ENCODE measurements at places on chromosomes 3 and 15.

GRCh38 chr15:68199340-68199739, 5.8 kb downstream of the CALML4 start:
- no peak for DNase-seq

DNA sequence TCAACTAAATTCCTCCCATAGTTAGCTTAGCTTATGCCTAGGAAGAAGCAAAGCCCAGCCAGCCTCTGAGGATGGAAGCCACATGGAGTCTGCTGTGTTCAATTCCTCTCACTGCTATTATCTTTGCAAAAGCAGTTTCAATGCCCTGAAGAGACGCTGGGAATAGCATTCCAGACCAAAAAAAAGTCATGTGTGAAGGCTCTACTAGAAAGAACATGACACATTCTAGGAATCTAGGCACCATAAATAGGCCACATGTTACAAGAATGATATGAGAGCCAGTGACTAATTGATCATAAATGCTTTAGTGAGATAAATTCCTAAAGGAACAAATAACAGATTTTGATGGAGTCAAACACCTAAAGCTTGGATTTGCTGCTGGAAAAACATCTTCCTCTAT, 800.8 kb downstream of the TUSC7 start:
- no peak for DNase-seq

DNA sequence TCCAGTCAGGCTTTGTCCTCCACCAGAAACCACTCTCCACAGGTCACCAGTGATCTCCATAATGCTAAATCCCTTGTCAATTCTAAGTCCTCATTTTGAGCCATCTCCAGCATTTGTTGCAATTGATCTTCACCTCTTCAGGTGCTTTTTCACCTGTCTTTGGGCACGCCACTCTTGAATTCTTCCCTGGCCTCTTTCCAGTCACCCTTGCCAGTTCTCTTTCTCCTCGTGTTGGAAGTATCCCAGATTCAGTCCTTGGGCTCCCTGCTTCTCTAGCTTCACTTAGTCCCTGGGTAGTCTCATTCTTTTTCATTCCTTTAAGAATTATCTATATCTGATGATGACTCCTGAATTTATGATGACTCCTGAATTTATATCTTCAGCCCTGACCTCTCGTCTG, 37.5 kb downstream of the MAPK6 start:
- no peak for DNase-seq

DNA sequence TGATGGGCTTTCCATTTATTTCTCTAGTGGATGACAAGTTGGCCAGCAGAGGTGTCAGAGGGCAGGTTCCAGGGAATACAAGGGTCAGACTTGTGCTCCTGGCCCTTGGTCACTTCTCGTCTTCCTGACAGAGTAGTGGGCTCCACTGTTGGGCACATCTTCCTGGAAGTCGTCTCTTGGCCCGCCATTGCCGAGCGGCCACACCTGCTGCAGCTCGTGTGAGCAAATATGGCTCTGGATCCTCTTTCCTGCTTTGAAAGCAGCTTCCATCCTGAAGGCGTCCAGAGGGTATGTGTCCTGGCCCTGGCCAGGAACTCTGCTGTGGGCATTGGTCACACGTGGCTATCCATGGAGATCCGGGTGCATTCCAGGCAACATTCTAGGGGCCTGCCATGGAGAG, 100.2 kb downstream of the SNRPN start:
- no peak for DNase-seq

- no peak for DNase-seq
These were observed 348.4 kb upstream of the IL12A start for GRCh38 chr3:159640225-159640624.

GRCh38 chr15:33357845-33358244, 47.1 kb downstream of the RYR3 start:
- no peak for DNase-seq

DNA sequence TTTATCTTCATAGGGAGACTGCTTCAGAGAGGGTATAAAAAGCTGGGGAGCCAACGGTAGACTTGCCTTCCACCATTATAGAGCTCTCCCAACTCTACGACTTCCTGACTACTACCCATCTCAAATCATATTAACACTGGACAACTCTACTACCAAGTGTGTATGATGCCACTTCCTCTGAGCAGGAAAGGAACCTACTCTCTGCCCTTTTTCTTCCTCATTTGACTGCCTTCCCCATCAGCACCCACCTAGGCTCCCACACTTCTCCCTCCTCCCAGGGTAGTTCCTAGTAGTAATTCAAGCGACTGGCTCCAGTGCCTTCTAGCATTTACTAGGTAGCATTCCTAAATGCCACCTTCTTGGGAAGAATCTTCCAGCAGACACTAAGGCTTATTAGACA, 24.5 kb upstream of the TBL1XR1 start:
- DNase-seq = no peak

DNA sequence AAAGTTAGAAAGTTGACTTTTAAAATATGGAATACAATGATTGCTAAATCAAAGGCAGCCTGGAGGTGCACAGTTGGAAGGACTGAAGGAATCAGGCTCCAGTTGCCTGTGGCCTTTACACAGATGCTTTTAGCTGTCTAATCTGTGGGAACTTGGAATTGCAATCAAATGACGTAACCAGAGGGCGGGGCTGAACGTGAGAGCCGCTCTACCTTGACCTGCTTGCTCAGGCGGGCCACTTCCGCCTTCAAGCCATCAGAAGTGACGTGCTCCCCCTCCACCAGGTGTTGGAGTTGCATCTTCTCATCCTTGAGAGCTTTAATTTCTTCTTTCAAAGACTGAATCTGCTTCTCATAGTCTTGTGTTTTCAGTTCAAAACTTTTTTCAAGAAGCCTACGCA, 37.7 kb upstream of the GNB5 start:
- no peak for DNase-seq

GRCh38 chr3:140051019-140051957, 116.3 kb downstream of the CLSTN2 start:
- DNase-seq = peak; percentile 3

- no peak for DNase-seq
These were observed 119.2 kb downstream of the SHQ1 start for GRCh38 chr3:72728958-72729467.

DNA sequence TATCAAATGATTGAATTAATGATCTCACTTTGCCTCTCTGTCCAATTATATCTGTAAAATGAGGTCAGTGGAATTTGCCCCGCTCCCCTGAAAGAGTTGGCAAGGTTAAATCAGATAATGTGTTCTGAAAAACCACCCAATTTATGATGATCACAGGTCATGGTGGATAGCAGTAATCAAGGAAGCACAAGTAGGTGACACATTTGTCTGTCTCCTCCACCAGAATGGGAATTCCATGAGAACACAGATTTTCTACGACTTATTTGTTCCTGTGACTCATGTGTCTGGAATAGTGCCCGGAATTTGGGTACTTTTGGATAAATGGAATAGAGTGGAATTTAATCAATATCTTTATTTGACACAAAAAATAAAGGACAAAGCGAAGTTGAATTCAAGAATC, 220.9 kb upstream of the SUCLG2 start:
- no peak for DNase-seq

DNA sequence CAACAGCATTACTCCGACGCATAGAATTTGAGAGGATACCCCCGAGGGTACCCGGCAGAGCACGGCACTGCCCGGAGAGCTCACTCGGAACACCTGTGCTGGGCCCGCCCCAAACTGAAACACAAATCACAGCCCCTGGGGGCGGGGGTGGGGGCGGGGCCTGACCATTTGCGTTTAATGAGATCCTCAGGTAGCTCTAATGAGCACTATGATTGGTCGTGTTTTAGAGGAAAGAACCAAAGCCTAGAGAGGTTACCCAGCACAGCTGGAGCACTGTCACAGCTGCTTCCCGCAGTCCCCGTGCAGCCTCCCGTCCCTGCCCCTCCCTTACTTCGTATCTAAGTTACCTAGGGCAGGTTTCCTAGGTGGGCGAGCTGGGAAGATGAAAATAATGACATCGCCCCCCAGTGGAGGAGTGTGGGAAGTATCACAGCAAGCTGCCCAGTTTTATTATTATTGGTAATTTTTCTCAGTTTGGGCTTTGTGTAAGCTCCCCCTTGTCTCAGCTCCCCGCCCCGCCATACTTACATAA, 187.1 kb downstream of the PDE8A start:
- DNase-seq = peak; percentile 16

- DNase-seq = no peak
These were observed at the start of gene CA12 for GRCh38 chr15:63381301-63382204. CA12 (minus strand) TSS chr15:63381846; CDS start chr15:63381720, 126 bp downstream.

DNA sequence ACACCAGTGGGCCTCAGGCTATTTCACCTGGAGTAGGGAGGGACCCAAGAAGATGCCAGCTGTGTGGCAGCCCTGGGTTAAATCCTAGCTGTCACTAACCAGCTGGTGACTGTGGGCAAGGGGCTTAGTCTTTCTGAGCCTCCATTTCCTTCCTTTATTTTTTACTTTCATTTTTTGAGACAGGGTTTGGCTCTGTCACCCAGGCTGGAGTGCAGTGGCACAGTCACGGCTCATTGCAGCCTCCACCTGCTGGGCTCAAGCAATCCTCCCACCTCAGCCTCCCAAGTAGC, 108.0 kb upstream of the SMAD3 start:
- DNase-seq = no peak

DNA sequence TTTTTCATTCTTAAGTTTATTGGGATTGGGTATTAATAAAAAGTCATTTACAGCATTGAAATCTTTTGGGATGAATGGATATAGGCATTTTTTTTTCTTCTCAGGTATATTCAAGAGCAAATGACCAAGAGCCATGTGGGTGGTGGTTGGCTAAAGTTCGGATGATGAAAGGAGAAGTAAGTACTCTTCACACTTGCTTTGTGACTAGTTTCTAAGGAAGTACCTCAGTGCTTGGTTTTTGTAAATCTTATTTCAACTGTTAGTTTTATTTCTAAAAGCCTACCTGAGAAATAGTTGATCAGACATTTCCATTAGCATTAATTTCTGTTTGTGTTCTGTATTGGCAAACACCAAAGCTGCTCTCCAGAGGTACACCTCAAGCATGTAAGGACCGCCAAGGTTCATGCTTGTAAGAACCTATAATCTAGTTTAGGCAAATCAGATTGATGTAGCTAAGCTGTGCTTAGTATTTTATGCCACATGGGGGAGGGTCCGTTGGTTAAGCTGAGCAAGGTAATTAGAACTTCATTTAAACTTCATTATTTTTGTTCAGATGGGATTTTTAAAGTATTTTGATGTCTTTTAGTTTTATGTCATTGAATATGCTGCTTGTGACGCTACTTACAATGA, 35.4 kb downstream of the FXR1 start:
- no peak for DNase-seq

GRCh38 chr15:52217186-52217585, 26.0 kb upstream of the GNB5 start:
- DNase-seq = peak; percentile 38

- peak; percentile 10 for DNase-seq
These were observed 239.9 kb downstream of the CPNE4 start for GRCh38 chr3:131794766-131795388.

DNA sequence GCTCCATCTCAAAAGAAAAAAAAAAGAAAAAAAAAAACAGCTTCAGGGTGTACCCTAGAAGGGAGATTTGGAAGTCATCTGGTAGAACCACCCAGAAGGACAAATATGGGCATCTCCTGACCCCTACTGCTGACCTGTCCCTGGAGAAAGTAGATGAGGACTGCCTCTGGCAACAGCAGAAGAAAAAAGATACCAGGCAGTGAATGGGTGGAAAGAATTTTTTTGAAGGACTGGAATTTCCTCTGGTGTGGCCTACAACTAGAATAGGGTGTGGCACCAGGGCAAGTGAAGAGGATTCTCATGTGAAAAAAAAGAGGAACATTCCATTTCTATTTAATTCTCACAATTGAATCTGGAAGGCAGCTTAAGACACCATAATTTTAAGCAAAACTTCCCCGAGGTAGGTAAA, 3.1 kb downstream of the ANXA2 start:
- no peak for DNase-seq

GRCh38 chr3:33758864-33759263, 39.6 kb upstream of the PDCD6IP start:
- no peak for DNase-seq

DNA sequence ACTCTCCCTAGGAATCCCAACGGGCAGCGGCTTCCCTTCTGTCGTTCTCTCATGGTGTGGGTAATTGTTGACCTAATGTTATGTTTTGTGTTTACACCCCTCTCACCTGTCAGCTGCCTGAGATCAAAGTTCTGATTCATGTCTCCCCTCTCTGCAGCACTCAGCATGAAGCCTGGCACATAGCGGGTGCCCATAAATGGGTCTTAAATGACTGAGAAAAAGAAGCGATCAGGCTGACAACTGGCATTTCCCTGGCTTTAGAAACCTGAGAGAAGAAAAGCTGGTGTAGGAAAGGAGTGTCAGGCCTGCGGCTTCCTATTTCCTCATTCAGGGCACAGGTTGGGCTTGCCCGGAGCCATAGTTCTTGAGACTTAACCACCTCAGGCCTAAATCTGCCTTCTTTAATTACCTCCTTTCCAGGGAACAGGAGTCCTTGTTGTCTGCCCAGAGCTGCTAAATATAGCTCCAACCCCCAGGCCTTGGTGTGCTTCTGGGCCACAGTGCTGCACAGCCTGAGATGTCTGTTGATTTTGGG, 31.8 kb downstream of the LPP start:
- no peak for DNase-seq

GRCh38 chr3:58336135-58336882, 3.6 kb downstream of the PXK start:
- no peak for DNase-seq

DNA sequence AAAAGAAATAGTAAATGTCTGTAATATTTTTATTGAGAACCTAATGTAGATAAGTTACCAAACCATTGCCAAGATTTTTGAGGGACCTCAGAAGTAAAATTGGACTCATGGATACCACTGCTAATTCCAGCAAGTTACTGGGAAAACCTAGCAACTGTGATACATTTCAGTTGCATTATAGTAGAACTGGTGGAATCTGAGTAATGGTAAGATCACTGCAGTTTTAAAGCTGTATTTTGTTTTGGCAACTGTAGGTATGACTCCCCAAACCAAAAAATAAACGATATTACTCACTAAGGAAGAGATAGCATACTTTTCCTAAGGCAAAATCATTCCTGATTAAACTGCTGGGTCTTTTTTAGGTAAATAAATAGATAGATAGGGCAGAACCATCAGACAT, 54.0 kb downstream of the ARMC8 start:
- no peak for DNase-seq

GRCh38 chr3:156543043-156543555, 11.8 kb downstream of the SSR3 start:
- no peak for DNase-seq

DNA sequence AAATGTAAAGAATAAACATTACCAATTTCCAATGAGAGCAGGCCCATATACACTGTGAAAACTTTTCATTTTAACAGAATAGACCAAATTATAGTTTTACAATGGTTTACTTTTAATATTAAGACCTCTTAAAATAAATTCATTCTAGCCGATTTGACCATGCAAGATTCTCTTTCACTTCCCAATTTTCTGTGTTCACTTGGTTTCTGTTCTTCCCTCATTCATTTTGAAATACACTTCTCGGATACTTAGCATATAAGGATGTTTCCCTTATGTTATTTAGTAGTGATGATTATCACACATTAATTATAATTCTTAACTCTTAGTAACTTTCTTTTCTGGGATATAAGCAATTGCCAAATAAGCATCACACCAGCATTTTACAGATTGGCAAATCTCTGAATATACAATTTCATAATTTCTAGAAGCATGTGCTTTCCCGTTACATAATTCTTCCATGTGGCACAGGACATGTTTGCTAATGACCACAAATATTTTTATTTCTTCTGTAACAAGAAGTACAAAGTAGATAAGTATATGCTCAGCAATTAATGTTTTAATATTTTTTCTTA, 13.9 kb downstream of the OR5H15 start:
- no peak for DNase-seq

Data from activated CD4-positive, alpha-beta T cell treated with anti-CD3 and anti-CD28 coated beads, Interleukin-2, amount 50 U/mL, for 48 hours (primary cell).